ENCODE measurements at places on chromosomes 16 and 17.

- no peak for DNase-seq
Observed at GRCh38 chr17:57735707-57736106, 9.4 kb downstream of the CCDC182 start.

DNA sequence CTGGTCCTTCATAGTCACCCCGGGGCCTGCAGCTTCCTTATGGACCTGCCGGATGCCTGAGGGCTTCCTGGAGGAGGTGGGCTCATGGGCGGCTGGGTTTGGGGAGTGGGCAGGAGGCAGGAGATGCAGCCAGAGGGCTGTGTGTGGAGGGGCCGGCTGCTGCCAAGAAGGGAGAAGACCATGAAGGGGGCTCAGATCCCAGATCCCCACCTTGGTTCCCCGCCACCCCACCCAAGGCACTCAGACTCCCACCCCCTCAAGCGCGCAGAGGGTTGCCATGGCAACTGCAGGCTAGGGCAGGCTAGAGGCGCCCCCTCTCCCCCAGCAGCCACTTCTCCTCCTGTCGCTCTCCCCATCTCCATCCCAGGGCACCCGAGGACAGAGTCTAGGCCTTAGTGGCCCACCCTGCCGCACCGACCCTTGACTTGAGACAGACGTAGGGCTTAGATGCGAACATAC lies 104.5 kb downstream of the CRLF3 start:
- no peak for DNase-seq

GRCh38 chr16:72723781-72724180 lies 324.1 kb downstream of the ZFHX3 start:
- DNase-seq = no peak

- no peak for DNase-seq
Observed at GRCh38 chr16:54431041-54431996, 144.7 kb upstream of the IRX3 start.

- DNase-seq = no peak
Observed at GRCh38 chr17:64335486-64335885, 55.2 kb downstream of the PECAM1 start.

- no peak for DNase-seq
Observed at GRCh38 chr17:34156741-34157589, 98.1 kb upstream of the CCL2 start.

GRCh38 chr17:49748223-49748622 lies 15.7 kb downstream of the FAM117A start:
- DNase-seq = no peak

DNA sequence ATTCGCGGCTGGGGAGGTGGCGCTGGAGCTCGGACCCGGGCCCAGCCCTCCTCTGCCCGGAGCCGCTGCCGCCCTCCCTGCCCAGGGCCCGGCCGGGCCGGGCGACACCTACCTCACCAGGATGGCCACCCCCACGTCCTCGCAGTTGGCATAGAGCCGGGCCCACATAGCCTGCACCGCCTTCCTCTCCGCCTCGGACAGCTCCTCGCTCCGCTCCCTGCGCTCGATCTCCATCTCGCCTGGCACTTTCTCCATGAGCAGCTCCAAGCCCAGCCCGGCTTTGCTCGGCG lies 276 bp downstream of the CYGB start:
- no peak for DNase-seq

- peak; percentile 71 for DNase-seq
Observed at GRCh38 chr17:8997994-8998628, 23.2 kb upstream of the NTN1 start.

GRCh38 chr16:75114179-75114945 lies 2.2 kb downstream of the LDHD start:
- DNase-seq = no peak

DNA sequence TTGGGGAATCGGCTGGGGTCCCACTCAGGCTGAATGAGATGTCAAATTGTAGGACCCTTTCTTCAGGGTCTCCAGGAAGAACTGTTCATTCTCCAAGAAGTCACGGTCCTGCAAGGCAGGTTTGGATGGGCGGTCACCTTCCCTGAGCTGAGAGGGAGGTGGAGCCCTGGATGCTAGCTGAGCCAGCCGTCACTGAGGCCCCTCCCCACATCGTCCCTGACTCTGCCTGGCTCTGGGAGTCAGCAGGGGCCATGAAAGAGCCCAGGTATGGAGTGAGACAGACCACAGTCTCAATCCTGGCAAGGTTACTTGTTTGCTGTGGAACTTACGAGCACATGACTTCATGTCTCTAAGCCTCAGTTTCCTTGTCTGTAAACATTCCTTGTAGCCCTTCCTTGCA lies 6.0 kb upstream of the MRPL38 start:
- no peak for DNase-seq

- DNase-seq = no peak
Observed at GRCh38 chr16:14110728-14111251, 39.7 kb downstream of the MRTFB start.

- DNase-seq = no peak
Observed at GRCh38 chr17:9529033-9529700, 46.5 kb downstream of the STX8 start.

- no peak for DNase-seq
Observed at GRCh38 chr16:80981103-80981502, 25.6 kb downstream of the CMC2 start.

DNA sequence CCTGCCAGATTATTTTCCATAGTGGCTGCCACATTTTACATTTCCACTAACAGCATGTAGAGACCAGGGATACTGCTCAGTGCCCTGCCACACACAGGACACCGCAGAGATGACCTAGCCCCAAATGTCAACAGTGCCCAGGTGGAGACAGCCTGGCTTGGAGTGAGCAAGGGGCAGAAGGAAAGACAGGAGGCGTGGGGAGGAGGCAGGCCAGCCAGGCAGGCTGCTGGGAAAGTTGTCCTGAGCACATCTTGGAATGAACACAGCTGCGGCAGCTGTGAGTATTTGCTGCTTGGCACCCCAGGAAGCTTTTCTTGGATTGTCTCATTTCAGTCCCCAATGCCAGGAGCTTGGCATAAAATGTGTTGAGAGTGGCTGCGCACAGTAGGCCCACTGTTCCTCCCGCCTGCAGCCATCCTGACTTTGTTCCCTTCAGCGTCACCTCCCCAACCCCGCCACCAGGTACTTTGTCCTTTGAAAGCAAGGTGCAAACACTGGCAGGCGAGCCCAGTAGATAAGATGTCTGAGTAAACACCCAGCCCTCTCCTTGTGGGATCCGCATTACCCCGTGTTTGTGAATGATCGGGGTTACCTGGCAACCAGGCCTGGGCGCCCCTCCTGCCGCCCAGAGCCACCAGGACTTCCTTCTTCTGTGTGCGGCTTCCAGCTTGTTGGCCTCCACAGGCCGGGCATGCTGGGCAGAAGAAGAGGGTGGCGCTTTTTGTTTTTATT lies 114.0 kb downstream of the CMIP start:
- no peak for DNase-seq

DNA sequence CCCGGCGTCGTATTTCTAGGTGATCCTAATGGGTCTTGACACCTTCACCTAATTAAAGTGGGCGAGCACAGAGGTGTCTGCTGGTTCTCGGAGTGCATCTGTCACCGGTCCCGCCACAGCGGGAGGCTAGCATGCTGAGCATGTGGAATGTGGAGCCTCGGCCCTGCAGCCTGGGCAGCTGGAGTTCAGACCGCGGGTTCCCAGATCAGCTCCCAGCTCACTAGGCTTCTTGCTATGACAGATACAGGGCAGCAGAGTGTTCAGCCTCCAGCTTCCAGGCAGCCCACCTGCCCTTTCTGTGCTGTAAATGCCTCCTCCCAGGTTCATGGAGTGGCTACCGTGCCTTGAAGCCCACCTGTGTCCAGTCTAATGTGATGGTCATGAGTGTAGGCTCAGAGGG lies 166.7 kb downstream of the CPPED1 start:
- DNase-seq = no peak

DNA sequence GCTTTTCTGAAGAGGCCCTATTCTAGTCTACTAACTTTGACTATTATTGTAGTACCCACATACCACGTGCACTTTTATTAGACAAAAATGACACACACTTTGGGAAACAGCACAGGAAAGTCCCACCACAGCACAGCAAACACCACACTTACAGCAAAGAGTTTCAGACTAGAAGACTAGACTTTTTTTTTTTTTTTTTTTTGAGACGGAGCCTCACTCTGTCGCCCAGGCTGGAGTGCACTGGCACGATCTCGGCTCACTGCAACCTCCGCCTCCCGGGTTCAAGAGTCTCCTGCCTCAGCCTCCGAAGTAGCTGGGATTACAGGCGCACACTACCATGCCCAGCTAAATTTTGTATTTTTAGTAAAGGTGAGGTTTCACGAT lies 20.1 kb downstream of the YWHAE start:
- no peak for DNase-seq

GRCh38 chr17:18116078-18116477 lies 7.5 kb downstream of the MYO15A start:
- no peak for DNase-seq

- DNase-seq = no peak
Observed at GRCh38 chr17:55629995-55630394, 92.7 kb downstream of the TMEM100 start.

- no peak for DNase-seq
Observed at GRCh38 chr17:64507413-64507782, 621 bp downstream of the CEP95 start.

DNA sequence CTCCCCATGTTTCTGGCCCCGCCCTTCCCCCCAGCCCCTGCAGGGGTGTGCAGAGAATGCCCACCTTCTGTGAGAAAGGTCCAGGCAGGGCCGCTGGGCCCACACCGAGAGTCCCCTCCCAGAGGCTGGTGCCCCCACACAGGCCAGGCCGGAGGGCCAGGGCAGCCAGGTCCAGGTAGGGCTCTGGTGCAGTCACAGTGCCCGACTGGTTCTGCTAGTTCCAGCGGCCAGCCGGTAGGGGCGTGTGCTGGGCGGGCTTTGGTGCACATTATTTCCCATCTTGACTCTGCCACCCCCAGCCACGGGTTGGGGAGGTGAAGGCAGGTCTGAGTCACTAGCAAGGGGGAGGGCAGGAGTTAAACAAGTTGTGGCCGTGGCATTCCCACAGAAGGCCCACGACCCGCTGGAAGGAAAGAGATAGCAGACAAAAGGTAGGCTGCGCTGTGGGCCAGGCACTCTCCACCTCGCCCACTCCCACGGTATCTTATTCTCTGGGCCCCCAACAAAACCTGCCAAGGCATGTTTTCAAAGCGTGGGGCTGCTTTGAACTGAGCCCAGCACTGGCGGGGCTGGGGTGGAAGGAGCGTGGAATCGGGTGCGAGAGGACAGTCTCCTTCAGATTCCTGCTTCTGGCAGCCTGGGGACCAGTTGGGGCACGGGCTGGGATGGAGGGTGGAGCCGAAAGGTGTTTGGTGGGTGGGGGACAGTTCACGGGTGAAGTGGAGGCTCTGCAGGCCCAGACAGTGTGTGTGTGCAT lies 1.9 kb downstream of the EPN3 start:
- no peak for DNase-seq

DNA sequence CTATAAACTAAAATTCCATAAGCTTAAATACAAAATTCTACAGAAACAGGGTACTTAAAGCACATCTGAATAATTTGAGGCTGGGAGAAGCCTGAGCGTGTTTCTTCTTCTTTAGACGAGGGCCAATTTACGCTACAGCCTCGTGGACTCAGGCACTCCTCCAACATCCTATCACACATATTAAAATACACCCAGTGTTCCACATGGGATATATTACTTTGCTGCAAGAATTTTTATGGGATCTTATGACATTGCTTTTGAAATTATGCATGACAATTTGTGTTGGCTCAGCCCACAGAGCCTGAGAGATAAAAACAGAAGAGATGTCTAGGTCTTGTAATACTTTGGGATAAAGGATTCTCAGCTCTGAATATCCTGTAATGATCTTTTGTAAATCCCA lies 3.5 kb upstream of the TANGO6 start:
- no peak for DNase-seq

DNA sequence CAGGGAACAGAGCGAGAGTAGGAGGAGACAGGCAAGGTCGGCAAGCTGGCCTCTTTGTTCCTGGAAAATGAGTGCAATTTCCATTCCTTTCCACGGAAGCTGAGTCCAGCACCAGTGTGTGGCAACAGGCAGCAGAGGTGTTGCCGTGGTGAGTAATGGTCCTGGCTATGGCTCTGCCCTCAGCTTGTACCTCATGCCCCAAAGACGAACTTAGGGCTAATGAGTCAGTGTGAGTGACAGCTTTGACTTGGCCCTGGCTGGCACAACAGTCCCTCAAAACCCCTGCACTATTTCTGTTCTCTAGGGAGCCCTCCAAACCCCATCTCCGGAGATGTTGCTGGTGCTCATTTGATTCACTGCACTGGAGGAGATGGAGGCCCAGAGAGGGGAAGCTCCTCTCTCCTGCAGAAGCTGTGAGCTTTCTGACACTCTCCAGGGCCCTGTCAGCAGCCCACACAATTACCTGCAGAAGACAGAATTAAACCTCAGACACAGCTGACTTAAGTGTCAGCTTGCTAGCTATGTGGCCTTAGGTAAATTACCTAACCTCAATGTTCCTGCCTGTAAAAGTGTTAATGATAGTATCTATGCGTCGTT lies 129.9 kb downstream of the TMEM132E start:
- DNase-seq = no peak

- DNase-seq = no peak
Observed at GRCh38 chr17:18380471-18381157, 3.0 kb downstream of the EVPLL start.

DNA sequence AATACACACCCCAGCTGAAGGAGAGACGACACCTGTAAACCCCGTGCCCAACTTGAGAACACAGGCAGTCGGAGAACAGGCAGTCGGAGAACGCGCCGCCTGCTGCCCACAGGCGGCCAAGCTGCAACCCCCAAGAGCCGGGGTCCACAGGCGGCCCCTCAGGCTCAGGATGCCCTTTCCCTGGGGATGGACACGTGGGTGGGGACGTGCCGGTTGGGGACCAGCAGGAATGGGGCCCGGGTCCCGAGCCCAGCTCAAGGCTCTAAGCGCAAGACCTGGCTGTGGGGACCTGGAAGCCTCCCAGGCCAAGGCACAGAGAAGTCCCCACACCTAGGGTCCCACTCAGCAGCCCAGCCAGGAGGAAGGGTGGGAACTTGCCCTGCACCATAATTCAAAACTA lies 79.5 kb upstream of the GNG13 start:
- no peak for DNase-seq

- DNase-seq = no peak
Observed at GRCh38 chr17:20225162-20226115, 216.3 kb downstream of the SPECC1 start.
